ENCODE measurements at places on chromosomes 11 and 22.

DNA sequence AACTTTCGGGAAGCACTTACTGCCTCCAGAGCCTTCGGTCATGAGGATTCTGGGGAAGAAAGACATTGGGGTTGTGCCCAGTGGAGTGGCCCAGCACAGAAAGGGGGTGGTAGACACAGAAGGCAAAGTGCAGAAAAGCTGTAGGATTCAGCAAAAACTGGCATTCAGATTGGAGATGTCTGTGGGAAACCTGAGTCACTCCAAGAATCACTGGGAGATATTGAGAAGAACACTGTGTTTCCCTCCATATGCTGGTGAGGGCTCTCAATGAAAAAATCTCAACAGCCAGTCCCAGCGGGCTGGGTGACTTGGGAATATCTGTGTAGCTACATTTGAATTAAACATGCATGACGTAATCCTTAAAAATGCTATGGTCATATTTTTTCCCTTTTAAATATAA, 61.2 kb upstream of the RCN1 start:
- DNase-seq, result no peak

DNA sequence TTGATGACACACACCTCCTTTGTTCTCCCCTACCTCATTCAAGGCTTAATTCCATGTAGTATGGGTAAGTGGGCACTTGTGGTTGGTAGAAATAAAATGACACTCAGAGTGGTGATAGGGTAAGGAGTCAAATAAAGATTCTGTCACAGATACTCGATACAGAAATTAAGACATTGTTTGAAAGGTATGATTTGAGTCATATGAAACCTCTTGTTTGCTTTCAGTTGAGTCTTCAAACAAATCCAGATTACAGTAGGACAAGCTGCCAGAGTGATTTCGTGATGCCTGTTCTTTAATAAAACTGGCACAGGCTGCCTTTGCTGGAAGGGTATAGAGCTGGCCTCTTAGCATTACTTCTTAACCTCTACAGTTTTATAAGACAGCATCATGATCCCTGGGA, 182.4 kb downstream of the SPON1 start:
- DNase-seq, result no peak

DNA sequence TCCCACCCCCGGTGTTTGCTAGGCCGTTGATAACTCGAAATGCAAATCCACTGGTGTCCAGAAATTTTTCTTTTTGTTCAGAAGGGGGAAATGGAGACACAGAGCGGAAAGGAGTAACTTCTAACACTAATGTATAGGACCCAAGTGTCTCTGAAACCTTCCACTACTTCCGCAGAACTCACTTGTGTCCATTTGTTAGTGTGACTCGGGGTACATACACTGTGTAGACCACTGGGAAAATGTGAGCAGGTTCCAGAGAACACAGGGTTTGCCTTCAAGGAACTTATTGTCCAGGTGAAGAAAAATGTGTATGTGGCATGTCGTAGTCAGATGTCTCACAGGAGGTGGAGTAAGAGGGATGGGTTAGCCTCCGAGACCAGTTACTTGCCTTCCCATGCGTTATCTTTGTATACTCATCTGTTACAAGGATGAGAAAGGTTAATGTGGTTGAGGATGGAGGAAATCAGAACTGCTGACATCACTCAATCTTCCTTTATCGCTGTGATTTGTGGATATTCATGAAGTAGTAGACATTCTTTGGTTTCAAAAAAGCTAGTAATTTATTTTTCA, 857 bp downstream of the ARCN1 start:
- no peak for DNase-seq

DNA sequence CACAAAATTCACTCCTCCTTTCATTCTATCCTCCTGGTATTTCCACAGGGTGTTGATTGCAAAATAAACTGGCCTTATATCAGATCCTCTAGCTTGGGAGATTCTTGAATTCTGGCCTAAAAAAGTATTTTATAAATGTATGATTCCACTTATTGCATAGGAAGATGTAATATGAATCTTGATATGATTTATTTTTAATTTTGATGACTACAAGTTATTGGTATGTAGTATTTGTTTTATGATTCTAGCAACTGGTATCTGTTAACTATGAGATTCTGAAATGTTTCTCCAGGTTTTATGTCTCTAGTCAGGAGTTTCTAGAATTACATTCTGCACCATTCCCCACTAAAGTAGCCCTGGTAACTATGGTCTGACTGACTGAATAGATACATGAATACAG, 373.9 kb upstream of the C11orf87 start:
- no peak for DNase-seq

- DNase-seq, result no peak
Observed at GRCh38 chr22:19903031-19903430, 38.5 kb upstream of the COMT start.

GRCh38 chr11:85269109-85269508, 358.0 kb downstream of the DLG2 start:
- DNase-seq, result no peak

GRCh38 chr22:22565981-22566380, 6.9 kb upstream of the PRAME start:
- no peak for DNase-seq

DNA sequence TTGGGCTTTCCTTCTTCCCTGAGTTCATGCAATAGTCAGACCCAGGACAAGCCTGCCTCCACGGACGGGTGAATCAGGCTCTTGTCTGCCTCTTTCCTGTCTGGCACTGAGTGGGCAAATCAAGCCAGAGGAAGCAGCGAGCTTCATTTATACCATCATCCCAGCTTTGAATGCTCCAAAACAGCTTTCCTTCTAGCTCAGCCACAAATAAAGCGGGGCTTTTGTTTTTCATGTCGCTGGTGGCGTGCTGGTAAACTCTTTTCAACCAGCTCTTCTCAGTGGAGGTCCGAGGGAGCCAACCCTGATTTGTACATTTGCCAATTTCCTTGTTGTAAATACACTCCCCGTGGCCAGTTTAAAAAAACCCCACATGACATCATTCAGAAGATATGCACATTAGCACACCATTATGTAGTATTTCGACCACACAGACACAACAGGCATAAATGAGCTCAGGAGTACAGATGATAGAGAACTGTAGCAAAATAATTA, 8.6 kb downstream of the C11orf91 start:
- no peak for DNase-seq

DNA sequence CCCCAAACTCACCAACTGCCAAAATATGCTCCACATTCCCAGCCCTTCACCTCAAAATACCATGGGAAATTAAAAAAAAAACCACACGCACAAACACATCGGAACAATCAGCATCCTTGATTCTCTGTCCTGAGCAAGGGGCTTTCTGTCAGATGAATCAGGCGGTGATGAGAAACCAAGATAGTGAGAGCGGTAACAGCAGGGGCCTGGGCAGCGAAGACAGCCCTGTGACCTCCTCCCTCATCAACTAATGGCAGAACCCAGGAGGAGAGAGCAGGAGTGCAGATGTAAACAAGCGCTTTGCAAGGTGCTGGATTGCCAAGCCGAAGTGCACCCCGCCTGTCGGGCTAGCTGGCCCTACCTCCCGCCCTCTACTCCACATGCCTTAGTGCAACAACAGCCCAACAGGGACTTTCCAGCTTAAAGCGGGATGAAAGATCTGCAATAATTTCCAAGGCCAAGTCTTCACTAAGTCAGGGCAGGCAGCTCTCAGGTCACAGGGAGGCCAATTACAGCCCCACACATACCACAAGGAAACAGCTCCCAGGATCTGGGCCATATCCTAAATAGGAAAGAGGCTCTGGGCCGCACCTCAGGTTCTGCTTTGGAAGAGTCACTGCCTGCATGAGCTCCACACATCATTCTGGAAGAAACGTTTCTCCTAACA, 72.2 kb upstream of the BID start:
- no peak for DNase-seq

DNA sequence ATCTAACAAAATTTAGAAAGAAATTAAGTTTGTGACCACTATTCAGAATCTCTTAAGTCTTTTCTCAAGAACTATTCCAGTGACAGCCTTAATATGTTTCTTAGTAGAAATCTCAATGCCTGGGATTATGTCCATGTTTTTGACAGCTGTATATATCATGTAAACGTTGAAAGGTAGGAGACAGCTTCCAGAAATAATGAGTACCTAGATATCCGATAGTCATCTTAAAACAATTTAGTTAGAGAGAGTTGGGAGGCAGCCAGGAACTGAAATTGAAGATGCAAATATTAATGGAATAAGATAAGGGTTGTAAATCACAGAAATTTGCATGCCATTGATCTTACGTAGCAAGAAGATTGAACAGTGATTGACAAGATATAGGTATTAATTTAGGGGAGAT, 955.2 kb downstream of the JRKL start:
- no peak for DNase-seq

DNA sequence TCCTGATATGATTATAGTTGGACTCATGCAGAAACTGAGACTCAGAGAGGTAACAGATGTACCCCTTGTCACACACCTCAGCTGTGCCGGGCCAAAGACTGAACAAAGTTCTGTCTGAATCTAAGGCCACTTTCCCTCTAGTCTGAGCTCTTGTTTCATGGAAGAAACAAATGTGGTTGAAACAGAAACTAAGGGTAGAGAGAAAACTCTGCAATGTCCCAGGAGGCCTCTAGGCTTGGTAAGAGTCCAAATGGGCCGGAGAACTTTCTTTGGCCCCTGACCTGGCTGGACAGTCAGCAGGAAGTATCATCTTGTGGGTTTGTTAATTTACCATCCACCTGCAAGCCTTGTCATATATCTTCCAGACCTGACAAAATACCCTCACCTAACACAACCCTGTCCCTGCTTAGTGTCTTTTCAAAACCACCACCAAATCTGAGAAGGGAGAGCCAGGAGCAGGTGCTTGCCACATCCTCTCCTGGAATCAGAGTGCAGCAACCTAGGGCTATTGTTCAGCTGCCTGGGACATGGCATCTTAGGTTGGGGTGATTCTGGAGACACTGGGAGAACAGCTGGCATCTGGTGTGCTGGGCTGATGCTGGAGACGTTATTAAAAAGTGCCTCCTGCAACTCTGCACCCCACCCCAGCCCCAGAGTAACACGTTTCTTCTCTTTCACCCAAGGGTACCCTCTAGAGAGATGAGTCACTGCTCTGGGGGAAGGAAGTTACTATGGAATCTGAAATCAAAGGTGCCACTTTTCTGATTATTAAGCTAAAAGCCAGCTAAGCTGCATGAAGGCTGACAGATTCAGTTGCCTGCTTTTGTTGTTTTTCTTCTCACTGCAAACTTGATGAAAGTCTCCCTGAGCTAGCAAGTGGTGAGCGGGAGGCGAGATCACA, 126.3 kb upstream of the TIMP3 start:
- DNase-seq, result no peak

GRCh38 chr11:63670433-63671321, 499 bp downstream of the ATL3 start:
- no peak for DNase-seq

GRCh38 chr22:36336246-36337182, 51.3 kb downstream of the MYH9 start:
- no peak for DNase-seq

DNA sequence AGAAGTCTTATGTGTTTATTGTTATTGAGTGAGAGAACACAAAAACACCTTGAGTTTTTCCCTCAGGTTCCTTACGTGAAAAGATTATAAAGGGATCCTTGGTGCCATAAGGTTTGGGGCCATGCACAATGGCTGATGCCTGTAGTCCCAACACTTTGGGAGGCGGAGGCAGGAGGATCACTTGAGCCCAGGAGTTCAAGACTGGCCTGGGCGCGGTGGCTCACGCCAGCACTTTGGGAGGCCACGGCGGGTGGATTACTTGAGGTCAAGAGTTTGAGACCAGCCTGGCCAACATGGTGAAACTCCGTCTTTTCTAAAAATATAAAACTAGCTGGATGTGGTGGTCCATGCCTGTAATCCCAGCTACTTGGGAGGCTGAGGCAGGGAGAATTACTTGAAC, 5.4 kb downstream of the SMDT1 start:
- DNase-seq, result no peak

- DNase-seq, result no peak
Observed at GRCh38 chr11:87076260-87076783, 38.6 kb downstream of the TMEM135 start.

DNA sequence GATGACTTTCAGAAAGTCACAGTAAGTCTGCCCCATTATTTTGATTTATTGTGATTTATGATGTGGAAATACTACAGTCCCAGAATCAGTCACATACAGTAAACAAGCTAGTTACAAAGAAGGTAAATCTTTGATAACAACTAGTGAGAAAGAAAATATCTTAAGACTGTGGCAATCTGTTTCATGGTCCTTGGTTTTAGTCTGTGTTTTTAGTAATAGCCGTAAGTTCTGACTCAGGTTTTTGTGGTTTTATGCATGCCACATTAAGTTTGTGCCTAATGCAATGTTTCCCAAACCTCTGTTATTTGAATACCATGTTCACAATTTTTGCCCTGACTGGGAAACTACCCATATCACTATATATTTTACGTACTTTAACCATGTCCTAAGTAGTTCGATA, 6.7 kb downstream of the CEP295 start:
- DNase-seq, result no peak

DNA sequence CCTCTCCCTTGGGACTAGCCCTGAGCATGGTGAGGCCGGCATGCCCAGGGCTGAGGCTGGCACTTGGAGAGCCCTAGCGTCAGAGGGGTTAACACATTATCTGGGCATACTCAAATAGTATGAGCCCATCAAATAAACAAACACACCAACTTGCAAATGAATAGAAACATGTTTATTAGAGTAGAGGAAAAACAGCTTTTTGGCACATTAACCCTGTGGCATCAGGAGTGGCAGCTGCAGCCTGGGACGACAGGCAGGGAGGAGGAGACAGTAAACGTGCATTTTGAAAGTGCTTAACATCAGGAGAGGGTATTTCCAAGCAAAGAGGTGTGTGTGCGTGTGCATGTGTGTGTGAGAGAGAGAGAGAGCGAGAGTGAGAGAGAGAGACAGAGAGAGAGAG, 684.9 kb downstream of the NTM start:
- no peak for DNase-seq

DNA sequence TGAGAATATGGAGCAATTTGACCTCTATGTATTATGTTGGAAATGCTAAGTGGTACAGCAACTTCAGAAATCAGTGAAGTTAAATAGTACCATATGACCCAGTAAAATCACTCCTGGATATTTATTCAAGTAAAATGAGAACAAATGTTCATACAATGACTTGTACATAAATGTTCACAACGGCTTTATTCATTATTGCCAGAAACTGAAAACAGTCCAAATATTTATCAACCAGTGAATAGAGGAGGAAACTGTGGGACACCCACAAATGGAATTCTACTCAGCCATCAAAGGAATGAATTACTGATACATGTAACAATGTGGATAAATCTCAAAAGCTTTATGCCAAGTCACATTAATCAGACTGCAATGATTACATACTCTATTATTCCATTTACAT, 416.3 kb downstream of the AASDHPPT start:
- DNase-seq, result no peak

- DNase-seq, result no peak
Observed at GRCh38 chr22:48091656-48092223, 1329.3 kb downstream of the TBC1D22A start.

- no peak for DNase-seq
Observed at GRCh38 chr11:107203656-107204055, 185.4 kb upstream of the GUCY1A2 start.

GRCh38 chr11:26839911-26840698, 118.2 kb upstream of the SLC5A12 start:
- DNase-seq, result no peak

DNA sequence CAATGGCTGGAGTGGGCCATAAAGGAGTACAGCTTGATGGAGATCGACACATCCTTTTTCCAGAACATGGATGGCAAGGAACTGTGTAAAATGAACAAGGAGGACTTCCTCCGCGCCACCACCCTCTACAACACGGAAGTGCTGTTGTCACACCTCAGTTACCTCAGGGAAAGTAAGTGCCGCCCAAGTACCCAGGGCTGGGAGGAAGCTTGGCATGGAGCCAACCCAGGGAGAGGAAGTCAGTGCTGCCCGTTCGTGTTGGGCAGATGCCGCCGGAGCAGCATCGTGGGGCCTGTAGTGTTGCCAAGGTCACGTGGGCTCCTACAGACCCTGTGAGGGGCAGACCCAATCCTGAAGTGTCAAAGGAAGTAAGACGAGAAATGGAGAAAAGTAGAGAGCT, 78.9 kb downstream of the FLI1 start:
- DNase-seq, result no peak
